ENCODE measurements at places on chromosomes 1 and 21.

DNA sequence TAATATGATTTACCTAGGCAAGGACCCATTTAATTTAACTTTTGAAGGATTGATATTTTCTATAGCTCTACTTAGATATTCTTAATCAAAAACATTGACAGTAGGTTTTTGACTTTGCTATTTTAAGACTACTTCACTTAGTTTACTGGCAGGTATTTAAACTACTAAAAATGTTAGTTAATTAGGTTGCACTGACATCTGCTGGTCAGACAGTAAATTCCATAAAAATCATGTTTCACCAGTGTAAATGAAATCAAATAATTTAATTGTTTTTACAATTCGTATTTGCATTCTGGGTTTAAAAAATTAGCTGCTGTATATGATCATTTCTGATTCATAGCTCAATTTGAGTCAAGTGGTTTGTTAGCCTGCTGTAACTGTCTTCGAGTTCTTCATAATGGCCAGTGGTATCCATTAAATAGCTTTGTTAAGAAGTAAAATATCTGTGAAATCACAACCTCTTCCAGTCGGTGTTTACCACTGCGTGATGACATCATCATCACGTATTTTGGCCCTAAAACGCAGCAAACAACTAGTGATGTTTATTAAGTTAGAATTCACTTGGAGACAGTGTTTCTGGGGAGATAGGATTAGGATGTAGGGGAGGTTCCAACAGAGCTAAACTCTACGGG is 26.2 kb downstream of the EXTL2 start:
- DNase-seq: peak; percentile 83

- no peak for DNase-seq
These were observed 30.4 kb downstream of the TMEM63A start for GRCh38 chr1:225851805-225852204.

DNA sequence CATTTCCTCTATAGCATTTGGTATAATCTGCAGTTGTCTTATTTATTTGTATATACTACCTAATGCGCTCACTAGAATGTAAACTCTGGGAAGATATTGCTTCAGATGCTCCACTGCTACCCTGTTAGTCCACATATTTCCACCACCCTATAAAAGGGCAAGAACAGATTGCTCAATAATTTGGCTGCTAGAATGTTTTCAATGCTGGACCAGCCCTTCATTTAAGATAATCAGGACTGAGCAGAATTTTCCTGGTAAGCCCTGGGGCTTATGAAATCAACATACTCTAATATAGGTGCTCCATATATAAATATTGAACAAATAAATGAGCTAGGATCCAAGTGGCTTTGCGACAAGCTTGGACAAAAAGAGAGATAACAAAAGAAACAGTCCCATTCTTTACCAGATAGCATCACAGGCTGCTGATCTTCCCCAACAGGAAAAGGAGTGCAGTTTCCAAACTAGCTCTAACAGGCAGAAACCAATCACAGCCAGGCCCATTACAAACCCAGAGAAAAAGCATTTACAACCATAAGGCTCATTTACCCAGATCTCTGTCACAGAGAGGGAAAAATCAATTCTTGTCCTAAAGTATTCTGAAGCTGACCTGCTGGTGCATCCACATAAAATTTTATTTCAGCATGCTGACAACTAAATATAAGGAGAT is 8.3 kb downstream of the BCAR3 start:
- peak; percentile 80 for DNase-seq

DNA sequence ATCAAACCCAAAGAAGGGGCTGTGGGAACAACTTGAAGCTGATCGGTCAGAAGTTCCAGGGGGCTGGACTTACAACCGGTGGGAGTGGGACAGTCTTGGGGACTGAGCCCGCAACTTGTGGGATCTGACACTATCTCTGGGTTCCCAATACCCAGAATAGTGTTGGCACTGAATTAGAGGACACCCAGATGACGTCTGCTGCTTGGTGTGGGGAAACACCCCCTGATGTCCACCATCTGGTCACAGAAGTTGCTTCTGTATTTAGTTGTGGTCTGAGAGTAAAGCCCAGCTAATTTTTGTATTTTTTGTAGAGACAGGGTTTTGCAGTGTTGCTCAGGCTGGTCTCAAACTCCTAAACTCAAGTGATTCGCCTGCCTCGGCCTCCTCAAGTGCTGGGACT is 28.8 kb downstream of the SERBP1 start:
- no peak for DNase-seq

GRCh38 chr1:182304627-182305026 is 87.0 kb downstream of the GLUL start:
- DNase-seq: no peak

DNA sequence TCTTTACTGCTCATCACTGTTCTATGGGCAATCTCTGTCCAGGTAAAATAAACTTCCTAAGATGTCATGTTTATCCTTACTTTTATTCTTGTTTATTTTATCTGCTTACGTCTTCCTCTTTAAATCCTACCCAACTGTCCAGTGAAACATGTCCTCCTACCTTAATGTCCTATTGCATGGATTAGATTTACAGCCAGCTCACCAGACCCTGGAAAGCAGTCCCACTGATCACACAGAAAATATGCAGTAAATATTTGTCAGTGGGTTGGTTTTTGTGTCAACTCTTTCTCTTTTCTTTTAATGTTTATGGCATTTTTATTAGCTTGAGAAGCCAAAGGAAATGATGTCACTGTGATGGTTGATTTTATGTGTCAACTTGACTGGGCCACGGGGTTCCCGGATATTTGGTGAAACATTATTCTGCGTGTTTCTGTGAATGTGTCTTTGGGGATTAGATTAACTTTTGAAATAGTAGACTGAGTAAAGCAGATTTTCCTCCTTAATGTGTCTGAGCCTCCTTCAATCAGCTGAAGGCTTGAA is 258.3 kb downstream of the SRGAP2C start:
- peak; percentile 44 for DNase-seq
